Right kidney (tissue), 9 donors: ENCODE measurements at places on chromosomes 7 and 10.

- DNase-seq, result no peak
Measured at GRCh38 chr10:17037910-17038309, 91.7 kb downstream of the CUBN start.

DNA sequence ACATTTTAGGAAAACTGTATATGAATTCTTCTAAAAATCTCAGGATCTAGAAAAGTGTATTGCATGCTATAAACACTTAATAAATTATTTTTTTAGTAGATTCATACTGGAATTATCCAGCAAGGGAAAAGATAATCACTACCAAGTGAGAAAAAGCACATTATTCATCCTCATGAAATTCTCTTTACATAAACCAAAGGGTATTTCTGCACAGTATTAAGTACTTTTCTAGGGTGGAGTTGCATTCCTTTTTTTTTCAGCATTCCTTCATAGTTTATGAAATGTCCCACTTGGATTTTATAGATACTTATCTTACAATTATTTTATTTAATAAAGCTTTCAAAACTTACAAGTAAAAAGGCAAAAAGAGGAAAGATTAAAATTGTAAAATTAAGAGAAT is 403.3 kb downstream of the HGF start:
- DNase-seq, result no peak

DNA sequence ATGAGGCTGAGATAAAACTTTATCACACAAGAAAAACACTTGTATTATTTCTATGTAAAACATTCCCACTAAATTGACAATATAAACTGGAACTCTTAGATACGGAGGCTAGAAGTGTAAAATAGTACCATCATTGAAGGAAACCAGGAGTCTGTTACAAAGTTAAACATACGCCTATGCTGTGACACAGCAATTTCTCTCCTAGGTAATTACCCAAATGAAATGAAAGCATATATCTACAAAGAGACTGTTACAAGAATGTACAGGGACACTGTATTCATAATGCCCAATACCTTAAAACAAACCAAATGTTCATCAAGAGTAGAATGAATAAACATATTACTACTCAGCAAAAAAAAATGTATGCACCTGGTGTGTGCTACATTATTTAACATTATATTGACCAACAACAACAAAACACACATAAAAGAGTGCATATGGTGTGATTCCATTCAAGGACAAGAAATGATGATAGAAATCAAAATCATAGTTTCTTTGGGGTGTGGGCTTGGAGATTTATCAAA is 33.2 kb upstream of the ELAPOR2 start:
- DNase-seq, result no peak

DNA sequence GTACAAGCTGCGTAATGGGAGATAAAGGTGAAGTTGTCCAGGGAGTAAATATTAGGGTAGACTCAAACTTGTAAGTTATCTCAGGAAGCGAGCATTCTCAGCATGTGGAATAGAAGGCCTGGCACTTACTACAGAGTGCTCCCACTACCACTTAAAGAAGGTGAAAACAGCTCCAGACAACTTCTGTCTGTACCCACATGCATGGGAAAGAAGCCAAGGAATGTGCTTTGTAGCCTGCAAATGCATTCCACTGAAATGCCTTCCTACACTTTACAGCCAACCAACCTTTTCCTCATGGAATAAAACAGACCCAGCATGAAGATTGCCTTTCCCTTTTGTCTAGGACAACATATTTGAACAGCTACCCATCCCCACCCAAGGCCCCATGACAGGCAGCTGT is 45.4 kb upstream of the NPSR1 start:
- no peak for DNase-seq
